ENCODE measurements at places on chromosomes 6 and 20.

DNA sequence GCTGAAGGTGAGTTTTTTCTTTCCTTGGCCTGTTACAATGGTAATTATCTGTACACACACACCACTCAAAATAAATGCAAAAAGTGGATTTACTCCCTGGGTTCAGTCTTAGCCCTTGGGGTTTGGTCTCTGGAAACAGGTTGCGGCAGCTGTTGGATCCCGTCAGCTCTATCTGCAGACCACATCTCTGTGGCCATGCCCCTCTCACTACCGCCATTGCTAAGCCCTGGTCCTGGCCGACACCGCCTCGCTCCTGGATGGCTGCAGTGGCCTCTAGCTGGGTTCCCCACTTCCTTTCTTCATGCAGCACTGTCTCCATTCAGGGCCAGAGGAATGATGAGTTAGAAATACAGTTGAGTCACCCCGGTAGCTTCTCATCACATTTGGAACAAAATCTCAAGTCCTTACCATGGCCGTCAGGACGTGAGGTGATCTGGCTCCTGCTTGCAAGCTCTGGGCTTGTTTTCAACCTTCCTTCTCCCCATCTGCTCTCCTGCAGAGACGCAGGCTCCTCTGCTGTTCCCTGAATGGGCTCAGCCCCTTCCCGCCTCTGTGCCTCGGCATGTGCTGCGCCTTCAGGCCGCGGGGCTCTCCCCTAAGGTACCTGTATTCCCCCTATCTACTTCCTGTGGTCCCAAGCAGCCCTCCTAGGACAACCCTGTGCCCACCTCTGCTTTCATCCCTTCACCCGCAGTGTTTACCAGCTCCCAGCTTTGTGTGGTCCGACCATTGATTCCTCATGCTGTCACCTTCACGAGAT, 38.0 kb downstream of the EFCAB8 start:
- DNase-seq: no peak

DNA sequence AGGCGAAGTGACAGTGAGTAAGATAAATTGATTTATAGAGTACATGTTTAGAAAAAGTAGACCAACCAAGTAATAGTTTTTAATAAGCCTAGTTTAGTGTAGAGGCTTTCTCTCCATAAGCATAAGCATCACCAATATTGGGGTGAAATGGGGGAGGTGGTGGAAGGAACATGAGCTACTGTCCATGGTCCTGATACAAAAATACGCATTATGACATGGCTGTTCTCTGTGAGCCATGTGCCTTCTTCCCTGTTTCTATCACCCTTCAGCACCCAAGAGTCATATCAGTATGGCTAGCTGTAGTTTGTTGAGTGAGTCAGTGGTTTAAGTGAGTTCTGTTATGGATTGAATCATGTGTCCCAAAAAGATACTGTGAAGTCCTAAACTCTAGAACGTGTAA, 150.8 kb downstream of the EDN1 start:
- no peak for DNase-seq

- no peak for DNase-seq
These were observed 43.0 kb downstream of the KIF16B start for GRCh38 chr20:16530201-16530681.

- no peak for DNase-seq
These were observed 35.1 kb downstream of the PLCB4 start for GRCh38 chr20:9103955-9104354.

DNA sequence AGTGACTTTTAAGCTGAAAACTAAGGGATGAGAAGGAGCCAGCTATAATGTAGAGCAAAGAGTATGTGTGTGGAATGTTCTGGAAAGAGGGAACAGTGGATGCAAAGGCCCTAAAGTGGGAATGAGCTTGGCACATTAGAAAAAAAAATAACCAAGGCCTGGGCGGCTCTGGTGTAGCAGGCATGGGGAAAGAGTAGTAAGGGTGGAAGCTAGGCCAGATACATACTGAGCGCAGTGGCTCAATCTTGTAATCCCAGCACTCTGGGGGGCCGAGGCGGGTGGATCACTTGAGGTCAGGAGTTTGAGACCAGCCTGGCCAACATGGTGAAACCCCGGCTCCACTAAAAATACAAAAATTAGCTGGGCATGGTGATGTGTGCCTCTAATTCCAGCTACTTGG, 8.4 kb downstream of the GGT7 start:
- no peak for DNase-seq

DNA sequence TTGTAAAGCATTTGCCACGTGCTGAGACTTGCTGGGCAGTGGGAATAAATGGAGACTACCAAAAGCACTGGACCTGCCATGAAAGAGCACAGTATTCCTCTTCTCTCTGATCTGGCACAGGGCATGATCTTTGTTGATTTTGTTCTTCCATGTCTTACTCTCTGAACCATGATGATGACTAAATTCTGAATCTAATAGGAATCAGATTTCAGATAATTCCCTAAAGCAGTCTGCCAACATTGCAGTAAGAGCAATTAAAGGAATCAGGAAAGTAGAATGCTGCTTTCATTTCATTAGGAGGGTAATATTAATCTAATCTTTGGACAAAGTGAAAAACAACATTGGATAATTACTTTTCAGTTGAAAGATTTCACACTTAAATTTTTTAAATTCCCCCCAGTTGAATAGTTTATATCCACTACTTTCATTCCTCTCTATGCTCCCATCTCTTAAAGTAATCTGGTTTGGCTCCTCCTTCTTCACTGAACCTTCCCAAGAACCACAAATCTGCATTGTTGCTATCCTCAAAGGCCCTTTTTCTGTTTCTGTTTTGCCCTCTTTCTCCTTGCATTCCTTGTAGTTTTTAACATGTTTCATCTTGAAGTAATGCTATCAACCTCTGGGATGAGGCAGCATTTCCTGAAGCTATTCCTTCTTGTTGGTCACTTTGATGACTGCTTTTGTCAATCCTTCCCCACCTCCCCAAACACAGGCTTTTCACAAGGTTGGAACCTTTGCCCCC, 243.2 kb upstream of the TENT5A start:
- no peak for DNase-seq

DNA sequence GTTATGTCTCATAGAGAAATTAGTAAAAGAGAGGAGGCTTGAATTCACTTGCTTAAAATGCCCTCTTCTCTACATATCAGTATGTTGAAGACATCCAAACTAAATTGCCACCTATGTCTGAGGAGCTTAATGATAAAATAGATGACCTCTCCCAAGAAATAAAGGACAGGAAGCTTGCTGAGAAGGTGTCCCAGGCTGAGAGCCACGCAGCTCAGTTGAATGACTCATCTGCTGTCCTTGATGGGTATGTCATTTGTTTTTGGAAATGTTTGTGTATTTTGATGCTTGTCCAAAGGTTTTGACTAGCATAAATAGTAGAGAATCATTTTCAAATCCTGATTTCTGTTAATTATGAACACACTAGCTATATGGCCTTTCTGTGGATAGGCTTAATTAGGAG, 307.7 kb downstream of the ARHGAP18 start:
- DNase-seq: no peak

GRCh38 chr6:161088676-161089328, 97.2 kb downstream of the MAP3K4 start:
- no peak for DNase-seq

DNA sequence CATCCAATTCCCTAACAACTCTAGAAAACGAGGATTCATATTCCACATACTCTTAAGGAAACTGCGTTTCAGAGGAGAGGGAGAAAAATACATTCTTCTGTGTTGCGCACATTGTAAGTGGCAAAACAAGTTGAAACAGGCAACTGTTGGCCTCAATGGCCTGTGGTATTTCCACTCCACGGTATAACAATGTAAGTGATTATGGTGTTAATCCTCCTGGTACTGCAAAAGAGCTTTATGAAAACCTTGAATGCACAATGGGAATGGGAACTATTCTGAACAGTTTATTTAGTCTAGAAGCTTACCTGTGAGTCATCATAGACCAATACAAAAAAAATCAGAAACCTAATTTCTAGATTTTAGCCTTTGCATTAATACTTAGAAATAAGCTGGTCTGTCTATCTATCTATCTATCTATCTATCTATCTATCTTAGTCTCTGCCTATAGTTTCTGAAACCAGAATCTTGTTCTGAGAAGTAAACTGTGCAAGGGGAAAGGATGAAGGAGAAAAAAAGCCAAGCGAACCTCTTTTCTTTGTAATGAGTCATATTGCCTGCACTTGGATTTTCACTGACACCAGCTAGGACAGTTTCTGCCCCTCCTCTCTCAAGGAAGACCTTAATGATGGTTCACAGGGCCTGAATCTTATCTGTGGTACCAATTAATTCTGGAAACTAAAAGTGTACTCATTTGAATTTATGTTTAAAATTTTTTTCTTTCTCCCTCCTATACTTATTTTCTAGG, 101.5 kb downstream of the RNF144B start:
- DNase-seq: no peak

DNA sequence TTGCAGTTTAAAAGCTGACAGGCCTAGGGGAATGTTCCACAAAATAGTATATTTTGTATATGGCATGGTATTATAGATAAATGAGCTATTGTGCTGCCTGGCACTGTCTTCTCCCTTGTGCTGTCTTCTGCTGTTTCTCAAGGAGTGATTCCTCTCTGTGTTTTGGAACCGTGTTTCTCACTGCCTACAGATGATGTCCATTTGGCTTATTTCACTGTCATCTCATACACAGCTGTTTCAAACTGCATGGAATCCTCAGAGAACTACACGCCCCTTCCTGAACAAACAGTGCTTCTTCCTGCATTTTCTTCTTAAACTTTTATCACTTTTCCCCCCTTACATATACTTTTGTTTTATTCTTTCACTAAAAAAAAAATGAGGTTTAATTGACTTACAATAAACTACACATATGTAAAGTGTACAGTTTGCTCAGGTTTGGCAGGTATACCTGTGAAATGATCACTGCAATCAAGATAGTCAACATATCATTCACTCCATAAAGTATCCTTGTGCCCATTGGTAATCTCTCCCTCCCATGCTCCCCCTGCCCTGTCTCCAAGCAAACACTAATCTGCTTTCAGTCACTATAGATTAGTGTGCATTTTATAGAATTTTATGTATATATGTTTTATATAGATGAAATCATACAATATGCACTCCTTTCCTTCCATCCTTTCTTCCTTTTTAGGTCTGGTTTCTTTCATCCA, 43.0 kb downstream of the CBFA2T2 start:
- DNase-seq: no peak

DNA sequence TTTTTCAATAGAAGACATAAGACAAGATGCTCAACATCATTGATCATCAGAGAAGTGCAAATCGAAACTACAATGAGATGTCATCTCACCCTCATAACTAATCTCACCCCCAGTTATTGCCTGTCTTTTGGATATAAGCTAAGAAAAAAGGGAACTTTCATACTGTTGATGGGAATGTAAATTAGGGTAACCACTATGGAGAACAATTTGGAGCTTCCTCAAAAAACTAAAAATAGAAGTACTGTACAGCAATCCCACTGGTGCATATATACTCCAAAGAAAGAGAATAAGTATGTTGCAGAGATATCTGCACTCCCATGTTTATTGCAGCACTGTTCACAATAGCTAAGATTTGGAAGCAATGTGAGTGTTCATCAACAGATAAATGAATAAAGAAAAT, 26.4 kb upstream of the PHF3 start:
- DNase-seq: no peak

- DNase-seq: no peak
These were observed 37.6 kb upstream of the ZBP1 start for GRCh38 chr20:57657535-57658446.

DNA sequence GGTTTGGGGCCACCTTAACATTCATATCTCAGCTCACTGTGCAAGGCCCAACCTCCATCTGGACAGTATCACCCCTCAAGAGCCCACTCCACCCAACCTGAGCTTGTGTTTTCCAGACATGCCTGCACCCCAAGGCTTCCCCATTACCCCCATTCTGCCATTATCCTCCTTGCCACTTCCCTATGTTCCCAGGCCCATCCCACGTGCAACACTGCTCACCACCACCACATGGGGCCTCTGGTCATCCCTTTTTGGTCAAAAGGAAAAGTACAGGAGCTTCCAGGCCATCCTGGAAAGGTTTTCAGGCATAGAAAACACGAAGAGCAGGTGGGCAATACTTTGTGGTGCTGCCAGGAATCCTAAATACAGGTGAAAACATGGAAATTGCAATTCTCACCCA, 140.3 kb downstream of the SYNDIG1 start:
- no peak for DNase-seq

DNA sequence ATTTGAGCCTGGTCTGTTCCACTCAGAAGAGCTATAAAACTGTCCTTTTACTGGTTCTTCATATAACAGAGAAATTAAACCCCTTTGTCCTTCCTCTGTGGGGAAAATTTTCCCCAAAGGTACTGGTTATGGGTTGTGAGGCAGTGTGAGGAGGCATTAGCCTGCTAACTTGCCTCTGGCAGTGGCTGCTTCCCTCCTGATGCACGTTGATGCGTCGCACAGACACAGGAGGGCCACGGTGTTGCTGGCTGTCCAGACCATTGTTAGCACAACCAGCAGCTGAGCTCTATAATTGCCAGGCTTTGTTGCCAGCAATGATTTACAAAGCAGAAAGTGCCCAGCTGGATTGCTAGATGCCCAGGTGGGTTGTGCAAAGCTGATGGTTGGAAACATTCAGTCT, 10.1 kb downstream of the AAR2 start:
- no peak for DNase-seq

- no peak for DNase-seq
These were observed 13.6 kb upstream of the RPS10 start for GRCh38 chr6:34439442-34439841.

DNA sequence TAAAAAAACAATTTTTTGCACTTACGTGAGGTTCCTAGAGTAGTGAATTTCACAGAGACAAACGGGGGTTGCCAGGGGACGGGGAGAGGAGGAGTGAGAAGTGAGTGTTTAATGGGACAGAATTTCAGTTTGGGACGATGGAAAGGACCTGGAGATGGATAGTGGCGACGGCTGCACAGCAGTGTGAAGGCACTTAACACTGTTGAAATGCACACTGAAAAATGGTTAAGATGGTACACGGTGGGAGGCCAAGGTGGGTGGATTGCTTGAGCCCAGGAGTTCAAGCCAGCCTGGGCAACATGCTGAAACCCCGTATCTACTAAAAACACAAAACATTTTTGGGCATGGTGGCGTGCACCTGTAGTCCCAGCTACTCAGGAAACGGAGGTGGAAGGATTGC, 31.4 kb downstream of the RPP40 start:
- DNase-seq: no peak

DNA sequence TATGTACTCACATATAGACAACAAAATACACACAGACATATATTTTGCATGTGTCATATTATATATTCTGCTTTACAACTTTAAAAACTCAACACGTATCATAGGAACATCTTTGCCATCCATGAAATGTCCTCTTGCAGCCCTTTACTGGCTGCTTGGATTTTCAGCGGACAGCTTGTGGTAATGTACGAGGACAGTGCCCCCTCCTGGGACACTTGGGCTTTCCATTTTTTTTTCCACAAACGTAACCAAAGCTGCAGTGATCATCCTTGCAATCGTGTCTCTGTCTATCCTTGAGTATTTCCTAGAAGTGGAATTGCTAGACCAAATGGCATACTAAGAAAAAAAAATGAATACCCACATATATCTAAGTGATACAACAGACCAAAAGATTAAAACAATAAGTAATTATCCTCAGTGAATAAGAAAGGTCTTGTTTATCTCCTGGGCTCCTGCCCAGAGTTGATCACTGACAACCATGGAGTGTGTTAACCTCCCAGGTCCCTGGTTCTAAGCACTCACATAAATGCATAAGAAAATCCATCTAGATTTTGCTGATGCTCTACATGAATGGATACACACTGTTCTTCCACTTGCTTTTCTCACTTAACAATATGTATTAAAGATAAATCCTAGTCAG, 18.1 kb downstream of the BPI start:
- no peak for DNase-seq

GRCh38 chr6:8558953-8559352, 123.6 kb upstream of the SLC35B3 start:
- no peak for DNase-seq

Measured in NCI-H2107 (cell line).